ENCODE measurements at places on chromosomes 11 and 22. TPM values are rescaled to one million over a fixed set of nuclear protein-coding genes. Genes with fewer than 3 reads are reported as not detected.

The SLC22A6 gene
- total RNA-seq, result not detected

The BACE1 gene
- 13.0 TPM for total RNA-seq

The LRRC56 gene
- 1.2 TPM for total RNA-seq

The FXYD2 gene
- 0.32 TPM for total RNA-seq

The GPR83 gene
- total RNA-seq, result under 0.01 TPM

The CNTF gene
- total RNA-seq, result 2.7 TPM

The LIPT2 gene
- 2.0 TPM for total RNA-seq

The CDC42EP1 gene
- total RNA-seq, result 18.5 TPM

The ANGPTL5 gene
- total RNA-seq, result not detected

The KCNJ1 gene
- total RNA-seq, result 0.06 TPM

The RBMXL2 gene
- total RNA-seq, result not detected

The APOBEC3H gene
- total RNA-seq, result 0.19 TPM

The XKR3 gene
- not detected for total RNA-seq

The LIN7C gene
- total RNA-seq, result 28.7 TPM

The DUSP8 gene
- total RNA-seq, result 0.32 TPM

The AKIP1 gene
- total RNA-seq, result 27.5 TPM

The DKK3 gene
- total RNA-seq, result 408 TPM

The GNAZ gene
- total RNA-seq, result 0.57 TPM

The GSTT2B gene
- 1.3 TPM for total RNA-seq

The KLHL35 gene
- total RNA-seq, result 1.5 TPM

The POU2AF2 gene
- total RNA-seq, result not detected

The TESMIN gene
- 1.5 TPM for total RNA-seq

The FAM180B gene
- not detected for total RNA-seq

The DEUP1 gene
- not detected for total RNA-seq

The LSP1 gene
- 0.31 TPM for total RNA-seq

The MPZL3 gene
- 6.0 TPM for total RNA-seq

The MYO7A gene
- 3.7 TPM for total RNA-seq

The TIGD3 gene
- total RNA-seq, result 0.13 TPM

The DDTL gene
- total RNA-seq, result 0.25 TPM

The TRIM49 gene
- not detected for total RNA-seq

The TMEM123 gene
- 92.9 TPM for total RNA-seq

The KRTAP5-2 gene
- not detected for total RNA-seq

The KCNJ4 gene
- not detected for total RNA-seq

The PGA4 gene
- total RNA-seq, result not detected

The GAL3ST1 gene
- total RNA-seq, result not detected

The ALX4 gene
- total RNA-seq, result not detected

The SYT8 gene
- total RNA-seq, result not detected

The STK33 gene
- 0.49 TPM for total RNA-seq

The BEST1 gene
- total RNA-seq, result not detected

The ZNF215 gene
- 1.4 TPM for total RNA-seq

The NRIP3 gene
- 5.5 TPM for total RNA-seq

The SLC22A9 gene
- total RNA-seq, result not detected
